ENCODE measurements at places on chromosomes 3 and 15. TPM values are rescaled to one million over a fixed set of nuclear protein-coding genes. Genes with fewer than 3 reads are reported as not detected.

The CACNA2D3 gene
- total RNA-seq: not detected

The LPP gene
- 288 TPM for total RNA-seq

DNA sequence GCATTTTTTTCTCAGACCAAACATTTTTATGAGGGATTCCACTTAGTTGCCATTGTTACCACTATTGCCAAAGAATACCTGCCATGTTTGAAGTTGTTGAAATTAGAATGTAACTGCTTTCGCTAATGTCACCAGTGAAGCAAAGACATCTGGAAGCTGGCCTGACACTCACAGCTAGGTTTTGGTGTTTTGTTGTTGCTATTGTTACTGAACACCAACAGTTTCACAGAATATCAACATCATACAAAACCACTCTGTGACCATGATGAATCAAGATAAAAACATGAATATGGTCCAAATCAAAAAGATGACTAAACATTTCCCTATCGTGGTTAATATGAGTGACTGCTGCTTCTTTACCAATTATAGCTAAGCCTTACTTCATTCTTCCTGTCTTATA is 6.9 kb upstream of the CFAP20DC start:
- no peak for DNase-seq

GRCh38 chr15:40471808-40472150 is 995 bp downstream of the CHST14 start:
- no peak for DNase-seq

- DNase-seq: no peak
These were observed 483.3 kb downstream of the TUSC7 start for GRCh38 chr3:117192888-117193287.

DNA sequence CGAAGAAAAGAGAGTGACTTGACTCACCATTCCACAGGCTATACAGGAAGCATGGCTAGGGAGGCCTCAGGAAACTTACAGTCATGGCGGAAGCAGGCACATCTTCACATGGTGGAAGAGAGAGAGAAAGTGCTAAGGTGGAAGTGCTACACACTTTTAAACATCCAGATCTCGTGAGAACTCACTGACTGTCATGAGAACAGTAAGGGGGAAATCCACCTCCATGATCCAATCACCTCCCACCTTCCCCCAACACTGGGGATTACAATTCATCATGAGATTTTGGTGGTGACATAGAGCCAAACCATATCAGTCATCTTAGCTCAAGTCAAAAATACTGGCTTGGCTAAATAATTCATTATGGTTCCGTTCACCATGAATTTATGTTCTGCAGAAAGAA is 45.3 kb upstream of the NEDD4 start:
- no peak for DNase-seq

- no peak for DNase-seq
These were observed 1.8 kb upstream of the SRGAP3 start for GRCh38 chr3:9251055-9251786.

Data from chondrocyte (in vitro differentiated cells).